M059J (cell line): ENCODE measurements at places on chromosomes 12 and 14.
A peak's percentile ranks its signal among the peaks of the same experiment; 100 is the strongest.

GRCh38 chr14:100436745-100437406 is 113.7 kb downstream of the SLC25A47 start:
- DNase-seq, result no peak

DNA sequence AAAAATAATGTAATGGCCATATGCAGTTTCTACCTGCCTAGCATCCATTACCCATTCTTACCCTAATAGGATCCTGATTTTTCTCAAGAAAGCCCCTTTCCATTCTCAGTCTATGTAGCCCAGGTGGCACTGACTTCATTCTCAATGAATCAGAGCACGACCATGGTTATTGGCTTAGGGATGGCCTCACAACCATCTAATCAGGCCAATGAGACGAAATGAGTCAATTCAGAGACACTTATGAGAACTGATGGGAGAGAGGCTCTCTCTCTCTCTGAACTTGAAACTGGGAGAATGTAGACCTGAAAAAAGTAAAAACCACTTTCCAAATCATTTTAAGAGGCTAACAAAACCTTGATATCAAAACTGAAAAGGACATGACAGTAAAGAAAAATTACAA is 45.3 kb upstream of the OXA1L start:
- no peak for DNase-seq

DNA sequence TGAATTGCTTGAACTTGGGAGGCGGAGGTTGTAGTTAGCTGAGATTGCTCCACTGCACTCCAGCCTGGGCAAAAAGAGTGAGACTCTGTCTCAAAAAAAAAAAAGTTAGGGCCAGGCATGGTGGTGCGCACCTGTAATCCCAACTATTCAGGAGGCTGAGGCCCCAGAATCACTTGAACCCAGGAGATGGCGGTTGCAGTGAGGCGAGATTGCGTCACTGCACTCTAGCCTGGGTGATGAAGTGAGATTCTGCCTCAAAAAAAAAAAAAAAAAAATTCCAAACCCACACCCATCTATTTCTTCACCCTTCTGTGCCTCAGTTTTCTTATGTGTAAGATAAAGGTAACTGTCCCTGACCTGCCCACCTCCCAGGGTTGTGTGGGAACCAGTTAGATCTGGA is 11.0 kb upstream of the MLXIP start:
- no peak for DNase-seq

DNA sequence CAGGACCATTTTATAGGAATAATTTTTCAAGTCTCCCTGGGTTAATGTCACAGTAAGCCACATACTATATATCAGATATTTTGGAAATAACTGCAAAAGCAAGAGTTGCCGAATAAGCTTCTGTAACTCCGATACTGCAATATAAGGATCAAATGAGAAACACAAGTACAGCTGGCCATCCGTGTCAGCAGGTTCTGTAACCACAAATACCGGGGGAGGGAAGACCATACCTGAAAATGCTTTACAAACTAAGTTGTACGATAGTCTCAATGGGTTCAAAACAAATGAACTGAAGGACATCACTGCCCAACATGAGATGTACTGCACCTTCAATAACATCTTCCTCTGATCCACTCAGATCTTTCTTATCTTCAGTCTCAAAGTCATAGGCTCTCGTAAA is 1.8 kb downstream of the SYCP3 start:
- no peak for DNase-seq

DNA sequence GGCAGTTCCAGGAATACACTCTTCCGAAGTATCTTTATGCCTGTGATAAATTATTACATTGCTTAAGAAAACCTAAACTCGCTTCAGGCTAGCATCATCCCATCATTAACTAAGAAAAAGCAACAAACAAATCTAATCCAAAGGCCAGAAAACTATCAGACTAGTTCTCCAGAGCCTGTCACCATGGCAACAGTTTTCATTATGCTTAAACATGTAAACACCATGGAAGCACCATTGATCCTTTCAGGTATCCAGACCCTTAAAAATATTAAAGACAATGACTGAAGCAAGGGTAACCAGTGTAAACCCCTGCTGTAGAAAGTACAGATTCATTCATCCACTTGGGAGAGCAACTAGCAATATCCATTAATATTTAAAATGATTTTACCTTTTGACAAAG is 9.8 kb downstream of the DAD1 start:
- DNase-seq, result peak; percentile 46

DNA sequence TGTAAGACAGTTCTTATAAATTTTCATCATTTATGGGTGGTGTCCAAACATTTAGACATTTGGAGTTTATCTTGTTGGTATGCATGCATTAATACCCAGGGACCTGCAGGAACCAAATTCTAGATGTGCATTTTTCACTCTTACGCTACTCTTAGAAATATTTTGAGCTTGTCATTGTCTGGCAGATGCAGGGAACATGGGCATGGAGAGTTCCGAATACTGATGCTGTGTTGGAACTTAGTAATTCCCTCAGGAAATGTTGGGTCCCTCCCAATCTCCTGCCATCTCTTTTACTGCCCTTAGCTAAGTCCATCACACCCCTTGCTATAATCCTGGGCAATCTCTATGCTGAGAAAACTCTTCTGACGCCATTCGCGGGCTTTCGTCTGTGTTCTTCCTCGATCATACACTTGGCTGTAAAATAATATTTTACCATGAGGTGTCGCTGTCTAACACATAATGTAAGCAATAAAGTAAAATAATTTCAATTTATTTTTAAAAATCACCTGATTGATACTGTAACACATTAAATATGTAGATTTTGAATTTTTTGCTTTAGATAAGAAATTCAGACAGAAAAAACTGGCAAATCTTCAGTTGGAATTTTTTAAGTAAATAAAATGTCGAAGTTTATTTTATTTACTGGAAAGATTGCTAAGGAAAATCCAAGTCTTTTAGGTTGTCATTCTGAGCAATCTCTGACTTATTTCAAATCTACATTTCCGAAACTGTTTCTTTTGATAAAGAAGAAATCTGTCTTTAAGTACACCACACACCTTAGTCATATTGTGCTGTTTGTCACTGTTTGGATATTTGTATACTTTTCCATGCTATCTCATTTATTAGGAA is 304.1 kb upstream of the SSTR1 start:
- peak; percentile 28 for DNase-seq

DNA sequence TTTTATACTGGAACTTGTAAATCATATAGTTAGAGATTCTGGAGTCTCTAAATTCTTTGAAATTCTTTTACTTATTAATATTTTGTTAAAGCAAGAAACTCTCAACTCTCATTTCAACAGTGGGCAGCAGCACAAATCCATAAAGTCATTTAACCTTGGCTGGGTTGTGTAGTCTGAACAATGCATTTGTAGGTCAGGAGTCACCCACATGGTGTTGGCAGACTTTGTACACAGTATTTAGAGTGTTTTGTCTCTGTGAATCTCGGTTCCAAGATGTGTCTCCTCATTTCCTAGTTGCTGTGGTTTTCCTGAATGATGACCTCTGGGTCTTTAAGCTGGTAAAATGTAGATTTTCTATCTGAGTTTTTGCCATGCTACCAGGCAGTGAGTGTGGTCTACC is 20.8 kb upstream of the STRAP start:
- DNase-seq, result peak; percentile 9

DNA sequence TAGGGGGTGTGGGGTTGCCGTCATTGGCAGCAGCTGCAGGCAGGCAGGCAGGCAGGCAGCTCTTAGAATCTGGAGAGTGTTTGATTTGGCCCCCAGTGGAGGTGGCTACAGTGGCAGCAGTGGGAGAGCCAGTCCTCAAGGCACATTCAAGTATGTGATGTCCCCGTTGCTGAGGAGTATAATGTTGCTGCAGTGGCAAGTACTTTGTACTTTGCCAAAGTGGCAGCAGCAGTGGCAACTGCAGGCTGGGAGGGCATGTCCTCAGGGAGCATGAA is 147.1 kb downstream of the PAPOLA start:
- no peak for DNase-seq

- DNase-seq, result no peak
These were observed 26.1 kb upstream of the ETV6 start for GRCh38 chr12:11623382-11623781.

DNA sequence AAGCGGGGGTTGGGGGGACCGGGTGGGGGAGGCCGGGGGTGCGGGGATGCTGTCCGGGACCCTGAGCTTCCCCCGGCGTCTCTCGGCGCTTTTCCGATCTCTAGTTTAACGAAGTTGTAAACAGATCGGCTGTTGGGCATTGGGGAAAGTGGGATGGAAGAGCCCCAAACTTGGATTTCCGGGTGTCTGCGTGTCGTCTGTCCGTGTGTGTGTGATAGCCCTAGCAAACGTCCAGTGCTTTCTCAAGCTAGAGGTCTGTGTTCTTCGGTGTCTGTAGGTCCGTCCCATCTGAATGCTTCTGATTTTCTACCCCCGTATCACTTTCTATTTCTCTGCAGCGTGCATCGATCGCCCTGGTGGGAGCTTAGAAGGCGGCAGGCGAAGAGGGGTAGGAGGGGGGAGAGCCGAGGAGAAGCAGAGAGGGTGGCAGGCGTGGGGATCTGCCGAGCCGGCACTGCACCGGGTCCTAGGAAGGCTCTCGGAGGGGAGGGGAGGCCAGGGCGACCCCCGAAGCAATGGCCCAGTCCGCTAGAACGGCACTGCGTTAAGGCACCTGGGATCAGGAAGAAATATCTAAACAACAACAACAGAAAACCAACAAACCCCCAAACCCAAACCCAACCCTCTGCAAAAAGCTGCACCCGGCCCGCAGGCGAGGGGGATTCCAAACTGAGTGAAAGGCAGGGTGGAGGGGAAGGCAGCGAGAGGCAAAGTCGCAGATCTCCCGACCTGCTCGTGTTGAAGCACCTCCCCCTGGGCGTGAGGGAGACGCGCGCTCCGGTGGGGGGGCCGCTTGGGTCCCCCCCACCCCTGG is 1.0 kb downstream of the KCNA1 start:
- no peak for DNase-seq

DNA sequence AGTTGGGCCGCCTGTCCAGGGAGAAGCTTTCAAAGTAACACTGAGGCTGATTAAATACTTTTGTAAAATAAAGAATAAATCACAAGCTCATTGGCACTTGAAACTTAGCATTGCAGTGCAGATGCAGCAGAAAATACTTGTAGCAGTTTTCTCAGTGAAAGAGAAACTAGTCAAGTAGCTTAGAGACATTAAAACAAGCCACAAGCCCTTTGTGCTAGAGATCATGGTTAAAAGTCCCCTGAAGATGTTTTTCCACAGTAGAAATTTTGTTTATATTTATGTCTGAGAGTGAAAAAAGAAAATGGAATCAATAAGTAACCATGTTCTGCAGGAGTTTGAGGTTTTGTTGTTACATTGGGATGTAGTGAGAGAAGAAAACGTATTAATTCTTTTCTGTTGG is 5.9 kb downstream of the PSEN1 start:
- DNase-seq, result no peak

DNA sequence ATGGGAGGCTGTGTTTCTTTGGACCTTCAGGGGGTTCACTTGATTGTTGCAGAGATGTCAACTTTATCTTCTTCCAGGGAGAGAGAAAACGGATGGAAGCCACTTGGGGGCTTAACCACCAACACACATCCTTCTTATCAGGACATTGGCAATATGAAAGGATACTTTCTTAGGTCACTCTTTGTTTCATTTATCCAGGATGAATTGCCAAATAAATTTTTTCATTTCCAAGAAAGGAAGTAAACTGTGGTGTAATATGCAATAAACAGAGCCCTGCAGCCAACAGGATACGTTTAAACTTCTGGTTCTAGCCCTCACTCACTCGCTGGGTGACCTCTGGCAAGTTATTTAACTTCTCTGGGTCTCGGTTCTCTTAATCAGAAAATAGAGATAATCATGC is 77.8 kb downstream of the CCDC60 start:
- DNase-seq, result no peak

- peak; percentile 13 for DNase-seq
These were observed 129.1 kb downstream of the NTF3 start for GRCh38 chr12:5561057-5561456.

GRCh38 chr12:11228296-11228879 is 41.1 kb downstream of the PRB3 start:
- peak; percentile 29 for DNase-seq

GRCh38 chr12:113591480-113591974 is 119.9 kb upstream of the LHX5 start:
- DNase-seq, result peak; percentile 7

DNA sequence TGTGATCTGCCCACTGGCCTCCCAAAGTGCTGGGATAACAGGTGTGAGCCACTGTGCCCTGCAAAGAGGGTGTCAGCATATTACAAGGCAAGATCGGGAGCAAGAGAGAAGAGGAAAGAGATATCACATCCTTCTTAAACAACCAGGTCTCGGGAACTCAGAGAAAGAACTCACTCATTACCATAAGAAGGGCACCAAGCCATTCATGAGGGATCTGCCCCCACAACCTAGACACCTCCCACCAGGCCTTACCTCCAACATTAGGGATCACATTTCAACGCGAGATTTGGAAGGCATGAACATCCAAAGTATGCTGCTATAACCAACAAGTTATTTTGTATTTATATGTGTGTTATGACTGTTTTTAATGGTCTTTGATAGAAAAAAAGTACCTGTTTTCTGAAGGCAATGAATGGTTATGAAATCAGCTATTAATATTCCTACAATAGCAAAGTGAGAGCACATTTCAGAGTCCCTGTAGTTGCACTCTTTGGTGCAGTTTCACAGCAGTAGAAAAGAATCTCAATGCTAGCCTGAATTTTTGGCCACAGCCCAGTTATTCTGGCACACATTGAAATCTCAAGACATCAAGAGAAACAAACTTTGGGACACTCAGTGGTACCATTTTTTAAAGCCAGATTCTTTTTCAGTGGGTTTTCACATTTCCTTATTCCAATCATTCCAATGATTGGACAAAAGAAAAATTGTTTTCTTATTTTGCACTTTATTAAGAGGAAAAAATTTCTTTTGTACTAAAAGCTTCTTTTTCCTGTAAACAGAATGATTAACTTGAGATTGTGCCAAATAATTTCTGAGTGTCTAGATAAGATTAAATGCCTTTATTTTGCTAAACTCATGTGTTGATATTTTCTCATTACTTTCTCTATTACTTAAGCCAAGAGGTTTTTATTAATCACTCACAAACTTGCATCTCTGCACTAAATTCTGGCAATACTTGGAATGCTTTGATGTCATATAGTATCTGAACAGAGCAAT is 582.6 kb upstream of the ATP2B1 start:
- DNase-seq, result no peak

- DNase-seq, result peak; percentile 33
These were observed 46.7 kb upstream of the FICD start for GRCh38 chr12:108468196-108468968.

- peak; percentile 68 for DNase-seq
These were observed 17.0 kb downstream of the SLC4A8 start for GRCh38 chr12:51441583-51441982.

- DNase-seq, result no peak
These were observed 37.5 kb upstream of the INF2 start for GRCh38 chr14:104651876-104652260.

GRCh38 chr12:46110223-46110611 is 119.8 kb upstream of the SCAF11 start:
- DNase-seq, result no peak

DNA sequence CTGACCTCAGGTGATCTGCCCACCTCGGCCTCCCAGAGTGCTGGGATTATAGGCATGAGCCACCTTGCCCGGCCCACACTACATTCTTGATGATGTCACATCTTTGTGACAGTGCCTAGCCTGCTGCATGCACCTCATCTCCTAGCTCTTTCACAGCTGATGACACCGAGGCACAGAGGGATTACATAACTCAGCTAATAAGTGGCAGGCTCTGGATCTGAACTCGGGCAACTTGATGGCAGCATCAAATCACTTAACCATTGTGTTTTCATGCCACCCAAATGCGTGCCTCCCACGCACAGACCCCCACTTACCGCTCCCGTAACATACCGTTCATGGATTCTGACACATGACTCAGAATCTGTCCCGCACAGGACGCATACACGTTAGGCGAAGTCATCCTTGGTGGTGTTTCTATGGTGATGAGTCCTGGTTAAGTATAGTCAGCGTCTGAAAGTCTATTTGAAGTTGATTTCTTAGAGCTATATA is 7.4 kb downstream of the TMEM120B start:
- peak; percentile 93 for DNase-seq
